ENCODE measurements at places on chromosomes 2 and 18. TPM values are rescaled to one million over a fixed set of nuclear protein-coding genes. Genes with fewer than 3 reads are reported as not detected.

- H3K27me3 ChIP-seq = no peaks in the 10 kb centered on the region
- H3K4me1 ChIP-seq = peaks cover 4% of the 10 kb centered on the region
- H3K27ac ChIP-seq = peak overlapping the region; percentile 31
- DNase-seq = no peak
- no peak overlapping the region for H3K4me3 ChIP-seq
- H3K36me3 ChIP-seq = no peaks in the 10 kb centered on the region
Observed at GRCh38 chr2:191679818-191680600, 2.1 kb downstream of the NABP1 start.

GRCh38 chr2:8278709-8279354 is 403.0 kb upstream of the ID2 start:
- no peak for DNase-seq
- H3K4me3 ChIP-seq = peak overlapping the region; percentile 6
- H3K27ac ChIP-seq = peak overlapping the region; percentile 53
- H3K27me3 ChIP-seq = no peaks in the 10 kb centered on the region
- no peaks in the 10 kb centered on the region for H3K36me3 ChIP-seq
- no peaks in the 10 kb centered on the region for H3K4me1 ChIP-seq

SNED1 gene
- total RNA-seq = 84.3 TPM

- peaks cover 6% of the 10 kb centered on the region for H3K4me1 ChIP-seq
- no peak for DNase-seq
- no peak overlapping the region for H3K4me3 ChIP-seq
- no peaks in the 10 kb centered on the region for H3K36me3 ChIP-seq
- no peaks in the 10 kb centered on the region for H3K27me3 ChIP-seq
- H3K27ac ChIP-seq = no peak overlapping the region
Observed at GRCh38 chr2:234841321-234842015, 110.3 kb upstream of the SH3BP4 start.

- H3K4me1 ChIP-seq = peaks cover 11% of the 10 kb centered on the region
- H3K36me3 ChIP-seq = no peaks in the 10 kb centered on the region
- no peaks in the 10 kb centered on the region for H3K27me3 ChIP-seq
- H3K4me3 ChIP-seq = no peak overlapping the region
- no peak overlapping the region for H3K27ac ChIP-seq
- no peak for DNase-seq
Observed at GRCh38 chr18:10271481-10271880, 183.0 kb upstream of the APCDD1 start.

DNA sequence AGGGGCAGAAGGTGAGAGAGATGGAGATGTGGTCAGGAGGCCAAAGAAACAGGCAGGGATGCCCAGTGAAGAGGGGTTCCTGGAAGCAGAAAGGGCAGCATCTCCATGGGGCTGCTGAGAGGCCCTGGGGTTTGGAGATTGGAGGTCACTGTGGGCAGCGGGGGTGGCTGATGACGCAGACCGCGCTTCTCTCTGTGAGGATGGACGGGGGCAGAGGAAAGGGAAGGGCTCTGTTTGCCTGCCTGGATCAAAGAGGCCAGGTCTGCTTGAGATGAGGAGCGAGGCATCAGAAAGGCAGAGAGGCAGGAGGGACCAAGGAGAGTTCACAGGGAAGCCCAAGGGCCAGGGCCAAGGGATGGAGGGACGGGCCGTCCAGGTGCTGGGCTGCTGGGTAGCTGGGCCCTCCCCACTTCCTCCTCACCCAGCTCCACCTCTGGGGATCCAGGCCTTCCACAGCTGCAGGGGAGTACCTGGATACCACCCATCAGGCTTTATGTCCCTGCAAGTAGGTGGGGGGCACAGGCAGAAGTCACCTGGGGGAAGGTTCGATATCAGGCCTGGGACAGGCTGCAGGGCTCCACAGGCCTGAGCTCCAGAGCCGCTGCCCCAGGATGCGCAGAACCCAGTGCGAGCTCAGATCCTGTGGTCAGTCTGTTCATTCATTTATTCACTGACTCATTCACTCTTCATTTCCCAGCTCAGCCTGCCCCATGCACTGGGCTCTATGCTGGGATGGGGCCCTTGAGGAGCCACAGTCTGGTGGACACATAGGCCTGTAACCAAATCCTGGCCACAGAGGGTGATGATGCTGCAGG is 30.6 kb downstream of the ADRA2B start:
- H3K36me3 ChIP-seq = no peaks in the 10 kb centered on the region
- H3K27me3 ChIP-seq = no peaks in the 10 kb centered on the region
- H3K4me3 ChIP-seq = no peak overlapping the region
- H3K27ac ChIP-seq = no peak overlapping the region
